Activated naive CD8-positive, alpha-beta T cell treated with anti-CD3 and anti-CD28 coated beads, Interleukin-2, amount 50 U/mL, for 16 hours (primary cell): ENCODE measurements at places on chromosomes 12 and 14.

- DNase-seq, result no peak
Observed at GRCh38 chr12:118846416-118846815, 134.9 kb upstream of the SRRM4 start.

- DNase-seq, result no peak
Observed at GRCh38 chr14:76153919-76154318, 2.2 kb downstream of the GPATCH2L start.

DNA sequence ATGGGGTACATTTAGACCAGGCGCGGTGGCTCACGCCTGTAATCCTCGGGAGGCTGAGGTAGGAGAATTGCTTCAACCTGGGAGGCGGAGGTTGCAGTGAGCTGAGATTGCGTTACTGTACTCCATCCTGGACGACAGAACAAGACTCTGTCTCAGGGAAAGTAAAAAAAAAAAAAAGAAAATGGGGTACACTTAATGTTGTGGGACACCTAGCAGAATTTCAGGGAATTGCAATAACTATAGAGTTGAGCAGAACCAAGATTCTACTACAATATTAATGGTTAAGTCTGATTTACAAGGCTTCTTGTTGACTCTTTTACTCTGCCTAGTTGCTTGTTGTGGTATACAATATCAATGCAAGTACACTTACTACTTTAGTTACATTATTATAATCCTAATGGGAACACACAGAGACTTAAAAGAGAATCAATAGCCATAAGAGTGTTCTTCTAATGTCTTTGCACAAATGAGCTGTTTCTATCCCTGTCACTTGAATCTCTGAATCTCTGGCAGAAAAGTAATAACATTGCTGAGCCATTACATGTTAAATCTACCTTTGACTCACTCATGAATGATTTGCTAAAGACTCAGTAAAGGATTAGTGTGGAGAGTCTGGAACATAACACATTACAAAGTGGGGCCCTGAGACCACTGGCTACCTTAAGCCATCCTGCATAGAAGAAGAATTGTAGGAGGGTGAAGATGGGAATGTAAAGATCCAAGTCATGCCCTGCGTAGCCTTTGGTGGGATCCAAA is 22.7 kb downstream of the BEST3 start:
- DNase-seq, result no peak

DNA sequence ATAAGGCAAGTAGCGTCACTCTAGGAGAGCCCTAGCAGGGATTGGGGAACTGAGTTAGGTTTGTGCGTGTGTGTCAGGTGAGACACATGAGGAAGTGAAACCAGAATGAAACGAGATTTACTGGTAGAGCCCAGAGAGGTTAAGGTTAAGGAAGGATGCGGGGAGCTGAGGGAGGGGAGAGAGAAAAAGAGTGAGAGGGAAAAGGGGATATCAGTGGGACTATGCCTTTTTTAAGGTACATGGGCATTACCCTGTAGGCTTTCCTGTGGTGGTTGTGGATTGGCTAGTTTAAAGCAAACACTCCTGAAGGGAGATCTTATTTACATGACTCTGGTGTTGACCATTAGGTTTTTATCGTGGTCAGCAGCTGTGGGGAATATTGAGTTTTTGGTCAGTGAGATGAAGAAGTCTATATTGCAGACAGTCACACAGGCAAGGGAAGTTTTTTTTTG is 13.9 kb downstream of the ZDHHC17 start:
- no peak for DNase-seq

DNA sequence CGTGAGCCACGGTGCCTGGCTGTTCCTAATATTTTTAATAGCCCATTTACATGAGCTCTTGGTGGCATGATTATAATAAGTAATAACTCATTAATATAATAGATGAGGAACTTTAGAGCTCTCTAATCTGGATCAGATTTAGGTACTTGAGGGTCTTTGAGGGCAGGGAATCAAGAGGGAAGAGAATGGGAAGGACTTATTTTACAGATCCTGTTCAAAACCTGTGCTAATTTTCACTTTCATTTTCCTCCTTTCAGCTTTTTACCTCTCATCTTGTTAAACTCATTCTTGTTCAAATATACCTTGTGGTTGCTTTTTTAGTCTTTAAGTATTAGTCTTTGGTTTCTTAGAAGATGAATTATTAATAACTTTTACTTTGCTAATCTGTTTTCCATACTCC is 5.6 kb downstream of the NECAP1 start:
- no peak for DNase-seq

- no peak for DNase-seq
Observed at GRCh38 chr12:54384591-54385041, at the start of gene ZNF385A. Gene ZNF385A, minus strand, starts transcription at chr12:54384733. Its CDS starts 219 bp downstream, at chr12:54384514.
